ENCODE measurements at places on chromosomes 2 and 18.

- peak; percentile 37 for DNase-seq
These were observed 101.2 kb downstream of the NEB start for GRCh38 chr2:151632993-151633565.

DNA sequence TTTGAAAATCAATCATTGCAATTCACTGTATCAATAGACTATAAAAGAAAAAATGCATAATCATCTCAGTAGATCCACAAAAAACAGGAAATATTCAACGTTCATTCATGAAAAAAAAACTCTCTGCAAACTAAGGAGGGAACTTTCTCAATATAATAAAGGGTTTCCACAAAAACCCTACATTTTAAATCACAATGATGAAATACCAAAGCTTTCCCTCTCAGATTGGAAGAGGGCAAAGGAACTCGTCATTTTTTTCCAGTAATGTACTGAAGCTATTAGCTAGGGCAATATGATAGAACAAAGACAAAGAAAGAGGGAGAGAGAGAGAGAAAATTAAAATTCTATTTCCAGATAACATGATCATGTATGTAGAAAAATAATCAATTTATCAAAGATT is 167.1 kb upstream of the RBMS1 start:
- DNase-seq = no peak

DNA sequence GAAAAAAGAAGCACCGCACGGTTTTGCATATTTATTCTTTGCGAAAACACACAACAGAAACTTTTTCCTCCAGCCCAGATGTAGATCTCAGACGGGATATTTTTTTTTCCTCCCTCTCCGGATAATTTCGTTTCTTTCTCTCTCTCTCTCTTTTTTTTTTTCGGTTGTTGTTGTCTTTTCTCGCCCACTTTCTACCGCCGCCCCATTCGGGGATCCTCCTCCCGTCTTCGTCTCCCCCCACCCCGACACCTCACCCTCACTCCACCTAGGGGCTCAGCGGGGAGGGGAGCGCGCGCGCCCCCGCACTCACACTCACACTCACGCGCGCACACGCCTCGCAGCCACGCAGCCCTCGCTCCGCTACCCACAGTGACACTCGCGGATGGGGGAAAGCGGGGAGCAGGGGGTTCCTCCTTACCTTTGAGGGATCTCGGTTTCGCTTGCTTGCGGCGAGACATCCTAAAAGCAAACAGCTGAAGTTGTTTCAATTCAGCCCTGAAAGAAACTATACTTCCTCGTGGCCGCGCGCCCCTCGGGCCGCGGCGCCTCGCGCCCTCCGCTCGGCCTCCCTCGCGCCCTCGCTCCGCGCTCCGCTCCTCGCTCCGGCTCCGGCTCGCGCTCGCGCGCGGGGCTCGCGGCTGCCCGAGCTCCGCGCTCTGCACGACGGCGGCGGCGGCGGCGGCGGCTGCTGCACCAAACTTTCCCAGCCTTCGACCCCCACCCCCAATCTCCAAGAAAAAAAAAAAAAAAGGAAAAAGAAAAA is 1.3 kb downstream of the ZNF521 start:
- DNase-seq = no peak

DNA sequence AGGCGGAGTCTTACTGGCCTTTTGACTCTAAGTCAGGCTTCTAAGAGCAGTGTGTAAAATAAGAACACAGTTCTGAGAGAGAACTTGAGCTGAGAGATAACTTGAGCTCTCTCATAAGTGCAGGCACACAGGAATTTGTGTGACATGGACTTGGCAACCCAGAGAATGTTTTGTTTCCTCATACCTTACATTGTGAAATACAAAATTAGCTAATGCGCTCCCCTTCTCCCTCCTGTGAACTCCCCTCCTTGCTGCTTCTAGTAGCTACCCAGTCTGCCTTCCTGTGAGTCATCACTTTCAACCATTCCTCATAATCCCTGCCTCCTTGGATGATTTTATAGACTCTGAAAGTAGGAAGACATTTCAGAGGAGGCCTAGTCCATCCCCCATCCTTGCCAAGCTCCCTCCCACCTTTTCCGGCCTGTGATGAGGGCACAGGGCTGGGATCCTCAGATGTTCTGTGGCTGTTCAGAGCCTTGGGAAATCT is 22.6 kb downstream of the FER1L5 start:
- peak; percentile 37 for DNase-seq

- no peak for DNase-seq
These were observed 70.9 kb downstream of the LRRFIP1 start for GRCh38 chr2:237698358-237698694.

GRCh38 chr2:63855418-63856302 is 14.0 kb downstream of the UGP2 start:
- no peak for DNase-seq

GRCh38 chr2:26668041-26668440 is 24.5 kb upstream of the KCNK3 start:
- no peak for DNase-seq

DNA sequence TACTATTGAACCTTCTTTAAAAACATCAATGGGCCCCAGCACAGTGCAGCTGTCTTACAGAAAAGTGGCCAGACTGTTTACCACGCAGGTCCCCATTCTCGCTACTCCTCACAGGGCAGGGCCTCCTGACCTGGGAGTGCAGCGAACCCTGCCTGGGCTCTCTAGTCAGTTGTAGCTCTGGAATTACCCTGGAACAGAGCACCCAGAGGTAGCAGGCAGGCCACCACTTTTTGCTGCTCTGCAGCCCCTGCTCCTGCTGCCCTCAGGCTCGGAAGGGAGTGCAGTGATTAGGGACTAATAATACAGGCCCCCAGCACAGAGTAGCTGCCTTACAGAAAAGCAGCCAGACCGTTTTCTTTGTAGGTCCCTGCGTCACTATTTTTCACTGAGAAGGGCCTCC is 1563.0 kb downstream of the SUCLG1 start:
- no peak for DNase-seq

DNA sequence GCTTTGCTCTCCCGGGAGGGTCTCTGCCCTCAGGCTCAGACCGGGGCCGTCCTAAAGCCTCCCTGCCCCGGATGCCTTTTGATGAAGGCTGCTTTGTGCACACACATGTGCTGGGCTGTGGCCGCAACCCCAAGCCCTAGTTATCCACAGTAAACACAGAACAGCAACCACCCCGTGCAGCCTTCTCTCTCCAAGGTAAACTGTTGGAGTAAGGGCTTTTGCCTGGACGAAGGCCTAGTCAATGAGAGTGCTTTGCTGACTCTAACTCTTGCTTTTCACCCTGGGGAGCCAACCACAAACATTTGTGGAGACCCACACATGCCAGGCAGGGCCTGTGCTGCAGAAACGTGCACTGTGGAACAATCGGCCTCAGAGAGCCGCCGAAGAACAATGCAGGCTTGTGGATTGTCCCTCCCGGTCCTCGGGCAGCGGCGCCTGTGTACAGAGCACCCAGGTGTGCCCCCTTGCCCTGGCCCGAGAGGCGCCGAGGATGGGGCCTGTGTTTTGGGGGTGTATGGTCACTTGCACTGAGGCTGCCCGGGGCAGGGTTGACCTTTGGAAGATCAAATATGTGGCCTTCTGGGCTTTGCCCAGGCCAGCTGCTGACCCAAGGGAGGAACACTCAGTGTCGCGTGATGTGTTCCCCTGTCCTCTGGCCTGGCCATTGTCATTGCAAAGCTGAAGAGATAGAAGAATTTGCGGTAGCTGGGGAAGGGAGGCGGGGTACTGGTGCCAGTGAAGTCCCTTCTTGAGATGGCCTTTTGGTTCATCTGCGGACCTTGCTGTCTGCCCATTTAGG is 37.0 kb downstream of the CTIF start:
- no peak for DNase-seq

GRCh38 chr2:54475285-54475684 is 19.2 kb downstream of the SPTBN1 start:
- no peak for DNase-seq

DNA sequence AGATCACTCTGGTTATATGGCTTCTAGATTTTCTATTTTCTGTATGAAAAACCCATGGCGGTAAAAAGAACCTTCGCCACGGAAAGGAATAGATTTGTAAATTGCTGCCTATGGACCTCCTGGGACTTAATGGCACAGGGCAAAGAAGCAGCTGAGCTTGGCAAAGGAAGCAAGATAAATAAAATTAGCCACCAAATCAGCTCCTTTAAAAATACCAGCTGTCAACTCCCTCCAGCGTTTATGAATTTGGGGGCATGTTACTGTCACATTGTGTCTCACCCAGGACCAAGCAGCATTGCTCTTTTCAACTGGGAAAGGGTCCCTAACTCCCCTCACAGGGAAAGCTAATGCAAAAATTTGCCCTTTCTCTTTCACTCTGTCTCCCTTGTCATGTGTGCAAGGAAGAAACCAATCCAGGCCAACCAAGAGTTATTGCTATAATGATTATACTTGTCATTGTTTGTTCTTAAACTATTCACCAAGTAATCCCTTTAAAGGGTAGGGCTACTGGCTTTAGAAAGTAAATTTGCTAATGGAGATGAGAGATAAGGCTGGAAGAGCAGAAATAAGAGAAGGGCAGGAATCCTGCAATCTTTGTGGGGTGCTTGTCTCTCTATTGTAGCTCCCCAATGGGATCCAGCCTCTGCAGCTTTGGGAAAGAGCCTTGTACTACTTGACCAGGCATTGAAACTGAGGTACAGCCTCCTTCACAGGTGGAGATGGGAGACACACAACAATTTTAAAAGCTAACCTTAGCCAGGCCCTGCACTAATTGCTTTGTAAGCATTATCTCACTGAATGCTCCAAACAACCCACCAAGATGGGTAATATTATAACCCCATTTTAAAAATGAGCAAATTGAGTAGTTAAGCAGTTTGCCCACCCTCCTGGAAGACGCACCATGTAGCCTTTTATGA is 119.1 kb upstream of the KLF7 start:
- no peak for DNase-seq

- DNase-seq = no peak
These were observed 2.0 kb downstream of the COLEC11 start for GRCh38 chr2:3596901-3597417.

Data from RKO (cell line).